Omental fat pad (tissue), 4 donors: ENCODE measurements at places on chromosomes 11 and 22. TPM values are rescaled to one million over a fixed set of nuclear protein-coding genes. Genes with fewer than 3 reads are reported as not detected.

- DNase-seq = no peak
These were observed 59.4 kb downstream of the MICAL2 start for GRCh38 chr11:12169822-12170221.

The CDC45 gene
- 0.95 TPM for total RNA-seq

The TOM1 gene
- 109 TPM for total RNA-seq

The BDNF gene
- 1.2 TPM for total RNA-seq

DNA sequence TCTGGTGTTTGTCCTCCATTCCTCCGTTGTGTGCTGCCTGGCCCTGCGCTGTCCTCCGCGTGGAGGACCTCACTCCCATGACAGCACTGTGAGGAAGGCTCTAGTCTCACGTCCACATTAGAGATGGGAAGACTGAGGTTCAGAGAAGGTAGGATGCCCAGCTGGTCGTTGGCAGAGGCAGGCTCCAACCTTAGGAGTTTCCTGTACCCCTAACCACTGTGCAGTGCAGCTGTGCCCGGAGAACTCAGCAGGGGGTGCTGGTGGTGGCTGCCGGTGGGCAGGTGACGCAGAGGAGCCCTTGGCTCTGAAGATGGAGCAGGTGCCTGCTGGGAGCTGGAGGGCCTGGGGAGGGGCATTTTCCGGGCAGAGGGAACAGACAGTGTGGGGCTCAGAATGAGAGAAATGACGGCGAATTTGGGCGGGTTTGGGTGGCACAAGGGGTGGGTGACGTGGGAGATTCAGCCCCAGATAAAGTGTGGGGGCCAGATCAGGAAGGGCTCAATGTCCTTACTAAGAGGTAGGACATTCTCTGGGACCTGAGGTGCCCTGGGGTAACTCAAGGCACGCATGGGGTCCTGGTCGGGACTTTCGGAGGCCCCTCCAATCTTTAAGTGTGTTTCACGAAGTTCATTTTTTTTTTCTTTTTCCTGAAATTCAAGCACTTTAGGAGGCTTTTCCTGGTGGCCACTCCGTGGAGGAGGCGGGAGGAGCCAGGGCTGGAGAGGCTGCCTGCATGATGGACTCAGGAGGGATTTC is 535.0 kb downstream of the TBC1D22A start:
- no peak for DNase-seq

The KCNQ1OT1 gene
- 8.0 TPM for total RNA-seq

DNA sequence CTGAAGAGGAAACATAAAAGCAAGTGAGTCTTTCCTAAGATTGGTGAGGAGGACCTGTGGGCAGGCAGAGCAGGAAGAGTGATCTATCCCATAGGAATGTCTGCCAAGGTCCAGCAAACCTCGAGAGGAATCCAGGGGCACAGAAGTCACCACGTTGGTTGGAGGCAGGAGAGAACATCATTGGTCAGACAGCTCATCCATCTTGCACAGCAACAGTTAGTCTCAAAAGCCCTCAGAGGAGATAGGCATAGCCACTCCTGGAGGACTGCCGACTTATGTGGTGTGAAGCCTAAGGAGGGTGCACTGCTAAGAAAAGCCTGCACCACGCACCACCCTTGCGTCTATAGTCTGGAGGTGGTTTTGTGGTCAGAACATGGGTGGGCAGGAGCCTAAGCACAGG is 109.1 kb downstream of the RASSF10 start:
- DNase-seq = no peak

The SSTR3 gene
- total RNA-seq = 0.12 TPM

The PLEKHA7 gene
- total RNA-seq = 33.1 TPM

- DNase-seq = no peak
These were observed 6.9 kb downstream of the UBE4A start for GRCh38 chr11:118366287-118366686.

The MMP8 gene
- total RNA-seq = 0.19 TPM

The CHRNA10 gene
- 4.7 TPM for total RNA-seq

DNA sequence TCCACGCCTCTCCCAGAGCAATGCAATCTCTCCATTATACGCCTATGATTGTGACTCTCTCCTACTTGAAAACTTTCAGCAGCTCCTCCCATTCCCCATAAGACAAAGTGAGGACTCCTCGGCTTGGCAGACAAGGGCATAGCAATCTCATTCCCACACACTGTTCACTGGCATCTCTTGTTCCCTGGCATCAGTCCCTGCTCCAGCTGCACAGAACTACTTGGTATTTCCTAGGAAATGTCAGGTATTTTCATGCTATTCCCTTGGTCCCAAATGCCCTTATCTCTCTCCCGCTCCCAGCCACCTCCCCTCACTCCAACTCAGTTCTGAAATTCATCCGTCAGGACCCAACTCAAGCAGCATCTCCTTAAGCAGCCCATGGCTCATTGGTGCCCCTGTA is 28.4 kb downstream of the TMPRSS5 start:
- no peak for DNase-seq

The SERHL2 gene
- total RNA-seq = 1.8 TPM

- DNase-seq = peak; percentile 9
These were observed 118.7 kb upstream of the B3GAT1 start for GRCh38 chr11:134530636-134531326.

DNA sequence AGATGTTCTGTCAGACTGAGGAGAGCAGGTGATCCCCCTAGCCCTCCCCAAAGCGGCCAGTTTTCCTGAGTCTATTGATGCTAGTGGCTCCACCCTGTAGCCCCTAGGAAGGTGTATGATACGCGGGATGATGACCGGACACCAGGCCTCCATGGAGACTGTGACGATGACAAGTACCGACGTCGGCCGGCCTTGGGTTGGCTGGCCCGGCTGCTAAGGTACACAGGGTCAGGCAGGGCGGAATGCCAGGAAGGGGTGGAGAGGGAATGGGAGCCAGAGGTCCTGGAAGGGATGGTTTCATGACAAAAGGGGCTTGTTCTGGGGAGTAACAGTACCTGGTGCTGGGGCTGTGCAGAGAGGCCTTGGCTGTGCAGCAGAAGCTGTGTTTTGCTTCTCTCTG is 3.2 kb downstream of the ZFPL1 start:
- DNase-seq = no peak

The MS4A12 gene
- total RNA-seq = not detected

GRCh38 chr11:32440916-32441315 is 5.6 kb upstream of the WT1 start:
- DNase-seq = no peak

DNA sequence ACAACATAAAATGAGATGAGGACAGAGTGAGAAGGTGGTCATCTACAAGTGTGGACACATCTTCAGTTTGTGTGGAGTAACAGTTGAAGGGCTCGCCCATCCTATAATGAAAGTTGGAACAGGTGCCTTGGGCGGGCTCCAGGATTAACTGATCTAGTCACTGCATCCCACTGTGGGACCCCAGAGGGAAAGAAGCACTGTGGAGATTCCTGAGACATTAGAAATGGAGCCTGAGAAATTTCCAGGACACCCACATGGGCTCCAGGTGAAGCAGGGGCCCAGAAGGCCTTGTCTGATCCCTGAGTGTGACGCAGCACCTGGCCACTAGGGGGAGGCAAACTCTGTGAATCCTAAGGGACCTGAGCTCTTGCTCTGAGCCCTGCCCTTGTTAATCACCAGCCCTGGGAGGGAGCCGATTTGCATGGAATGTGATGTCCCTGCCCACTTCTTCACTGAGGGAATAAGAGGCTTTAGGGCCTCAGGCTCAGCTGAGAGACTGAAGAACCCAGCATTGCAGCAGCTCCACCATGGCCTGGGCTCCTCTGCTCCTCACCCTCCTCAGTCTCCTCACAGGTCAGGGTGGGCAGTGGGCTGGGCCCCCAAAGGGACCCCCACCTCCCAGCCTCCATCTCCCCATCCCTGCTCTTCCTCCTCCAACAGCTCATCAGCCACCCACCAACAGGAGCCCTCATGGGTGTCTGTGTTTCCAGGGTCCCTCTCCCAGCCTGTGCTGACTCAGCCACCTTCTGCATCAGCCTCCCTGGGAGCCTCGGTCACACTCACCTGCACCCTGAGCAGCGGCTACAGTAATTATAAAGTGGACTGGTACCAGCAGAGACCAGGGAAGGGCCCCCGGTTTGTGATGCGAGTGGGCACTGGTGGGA is 98.4 kb downstream of the VPREB1 start:
- DNase-seq = no peak

DNA sequence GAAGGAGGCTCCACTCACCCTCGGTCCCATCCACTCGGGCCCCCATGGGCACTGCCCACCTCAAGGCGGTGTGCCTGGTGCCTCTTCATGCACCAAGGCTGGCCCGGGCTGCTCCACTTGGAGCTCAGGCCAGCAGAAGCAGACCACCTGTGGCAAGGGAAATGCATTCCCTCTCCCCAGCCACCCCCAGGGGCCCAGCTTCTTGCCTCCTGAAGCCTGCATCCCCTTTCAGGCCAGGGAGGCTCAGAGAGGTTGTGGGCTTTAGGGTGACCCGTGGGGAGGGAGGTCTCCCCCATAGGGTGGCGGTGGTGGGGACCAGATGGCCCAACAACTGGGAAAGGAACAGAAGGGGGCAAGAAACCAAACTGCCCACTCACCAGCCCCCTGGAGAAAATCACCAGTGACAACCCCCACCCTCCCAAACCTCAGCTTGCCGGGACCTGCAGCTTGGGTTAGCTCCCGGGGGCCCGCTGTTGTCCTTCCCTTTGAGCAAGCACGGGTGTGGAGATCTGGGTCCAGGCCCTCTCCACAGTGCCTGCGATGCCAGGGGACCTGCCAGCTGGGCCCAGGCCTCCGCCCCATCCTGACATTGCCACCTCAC is 8.4 kb downstream of the CBX6 start:
- DNase-seq = peak; percentile 8

The FGF3 gene
- not detected for total RNA-seq

The PLEKHB1 gene
- total RNA-seq = 1.1 TPM

DNA sequence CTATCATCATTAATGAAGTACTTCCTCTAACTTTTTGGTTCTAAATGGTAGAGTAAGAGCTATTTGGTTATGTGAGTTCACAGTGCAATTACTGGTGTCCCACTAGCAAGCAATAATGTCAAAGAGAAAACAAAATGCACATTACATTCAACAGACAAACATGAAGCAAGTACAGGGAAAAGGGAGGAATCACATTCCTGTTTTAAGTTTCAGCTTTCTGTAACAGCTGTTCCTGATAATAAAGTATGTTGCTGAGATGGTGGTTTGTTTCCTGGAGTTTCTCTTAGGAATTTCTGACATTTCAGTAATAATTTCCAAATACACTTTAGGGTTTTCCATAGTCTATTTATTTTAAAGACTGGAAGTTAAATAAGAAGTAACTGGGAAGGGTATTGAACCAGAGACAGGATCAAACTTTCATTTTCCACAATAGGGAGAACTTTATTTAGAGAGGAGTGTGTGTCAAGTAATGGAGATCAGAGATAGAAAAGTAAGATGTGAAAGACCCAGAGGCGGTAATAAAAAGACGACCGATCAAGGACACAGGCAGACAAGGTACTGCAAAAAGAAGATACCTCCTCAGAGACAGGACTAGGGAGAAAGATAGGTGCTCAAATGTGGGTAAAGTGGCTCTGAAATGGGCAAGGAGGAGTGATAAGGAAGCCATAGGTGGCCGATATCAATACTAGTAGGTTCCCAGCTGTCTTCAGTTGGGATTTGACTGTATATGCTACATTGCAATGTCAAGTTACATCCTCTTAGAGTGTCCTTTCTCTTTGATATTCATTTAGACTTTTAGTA is 20.8 kb upstream of the CLNS1A start:
- no peak for DNase-seq

- peak; percentile 35 for DNase-seq
These were observed 25.8 kb upstream of the PPFIA1 start for GRCh38 chr11:70244698-70245097.

The BTBD18 gene
- not detected for total RNA-seq

GRCh38 chr11:111963931-111964340 is 26.8 kb downstream of the DIXDC1 start:
- no peak for DNase-seq

The HEPN1 gene
- 0.56 TPM for total RNA-seq

The HMOX1 gene
- 270 TPM for total RNA-seq

GRCh38 chr22:40594924-40595323 is 41.6 kb downstream of the MRTFA start:
- DNase-seq = no peak

The ARHGAP20 gene
- 18.4 TPM for total RNA-seq

The OR52N4 gene
- total RNA-seq = not detected

DNA sequence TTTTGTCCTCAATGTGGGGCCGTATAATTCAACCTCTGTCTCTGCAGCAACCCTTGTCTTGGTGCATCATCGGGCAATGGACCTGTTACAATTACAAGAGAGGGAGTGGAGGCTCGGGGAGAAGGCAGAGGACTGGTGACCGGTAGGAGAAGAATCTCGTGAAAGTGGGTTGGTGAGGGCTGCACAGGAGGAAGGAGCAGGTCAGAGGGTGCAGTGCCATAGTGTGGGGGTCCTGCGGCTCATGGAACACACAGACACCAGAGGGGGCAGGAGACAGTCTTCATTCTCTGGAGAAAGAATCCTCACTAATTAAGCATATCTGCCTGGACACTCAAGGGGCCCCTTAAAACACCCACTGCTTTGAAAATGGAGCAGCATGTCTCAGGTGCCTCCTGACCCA is 174.7 kb upstream of the B3GAT1 start:
- no peak for DNase-seq

GRCh38 chr11:73551677-73552076 is 46.2 kb downstream of the FAM168A start:
- no peak for DNase-seq

DNA sequence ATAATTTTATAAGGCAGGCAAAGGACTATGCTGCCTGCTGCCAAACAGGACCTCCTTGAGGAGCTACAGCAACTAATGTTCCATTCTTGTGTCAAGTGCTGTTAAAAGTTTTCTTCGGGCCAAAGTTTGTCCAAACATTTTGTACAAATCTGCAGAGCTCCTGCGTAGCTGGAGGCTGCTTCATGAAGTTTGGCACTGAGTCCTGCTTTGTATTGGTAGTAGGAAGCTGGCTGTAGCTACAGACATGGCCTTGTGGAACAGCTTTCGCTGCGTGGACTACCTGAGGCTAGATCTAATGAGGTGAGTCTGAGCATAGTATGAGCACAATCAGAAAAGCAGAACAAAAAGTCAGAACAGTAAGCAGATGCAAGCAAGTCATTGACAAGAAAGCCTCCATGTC is 528.1 kb downstream of the DLG2 start:
- DNase-seq = no peak
